A172 (cell line): ENCODE measurements at places on chromosomes 7 and 10. TPM values are rescaled to one million over a fixed set of nuclear protein-coding genes. Genes with fewer than 3 reads are reported as not detected.

Gene SLC25A13
- 71.3 and 73.5 TPM in 2 replicates for total RNA-seq

Gene FMC1
- total RNA-seq: 4.9 and 7.5 TPM in 2 replicates

Gene HELLS
- 109 and 242 TPM in 2 replicates for total RNA-seq

Gene ERVW-1
- total RNA-seq: not detected in 2 replicates

Gene TPST1
- total RNA-seq: 56.5 and 58.8 TPM in 2 replicates

DNA sequence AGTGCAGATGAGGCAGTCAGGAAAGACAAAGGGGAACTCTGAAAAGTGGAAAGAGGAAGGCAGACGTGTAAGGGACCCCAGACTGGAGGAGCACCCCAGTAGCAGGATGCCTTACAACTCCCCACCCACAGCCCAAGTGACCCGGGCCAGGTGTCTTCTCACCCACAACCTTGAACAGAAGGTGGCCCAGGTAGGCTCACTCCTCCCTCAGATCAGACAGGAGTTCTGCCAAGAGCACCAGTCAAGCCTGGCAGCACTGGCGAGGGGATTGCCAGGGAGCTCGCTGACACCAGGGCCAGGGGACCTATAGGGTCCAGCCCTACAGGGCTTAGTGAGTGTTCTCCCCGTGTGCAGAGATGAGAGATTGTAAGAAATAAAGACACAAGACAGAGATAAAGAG lies 27.1 kb upstream of the LMBR1 start:
- no peak for DNase-seq
